Activated naive CD4-positive, alpha-beta T cell treated with anti-CD3 and anti-CD28 coated beads, Interleukin-2, amount 50 U/mL, for 72 hours (primary cell): ENCODE measurements at places on chromosomes 4 and X.

DNA sequence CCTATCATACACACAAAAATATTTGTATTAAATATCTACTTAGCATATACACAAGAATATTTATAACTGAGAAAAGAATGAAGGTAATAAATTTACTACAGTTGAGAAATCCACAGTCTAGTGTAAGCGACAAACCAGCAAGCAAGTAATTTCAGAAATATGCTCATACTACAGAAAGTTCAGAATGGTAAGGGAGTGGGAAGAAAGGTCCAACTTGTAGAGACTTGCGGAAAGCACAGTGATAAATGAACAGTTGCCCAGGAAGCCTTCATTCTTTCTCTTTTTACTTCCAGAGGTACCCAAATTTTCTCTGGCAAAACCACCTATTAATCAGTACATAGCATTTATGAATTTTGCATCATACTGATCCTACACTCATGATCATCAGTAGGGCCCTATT, 438.1 kb upstream of the PCDH10 start:
- no peak for DNase-seq

DNA sequence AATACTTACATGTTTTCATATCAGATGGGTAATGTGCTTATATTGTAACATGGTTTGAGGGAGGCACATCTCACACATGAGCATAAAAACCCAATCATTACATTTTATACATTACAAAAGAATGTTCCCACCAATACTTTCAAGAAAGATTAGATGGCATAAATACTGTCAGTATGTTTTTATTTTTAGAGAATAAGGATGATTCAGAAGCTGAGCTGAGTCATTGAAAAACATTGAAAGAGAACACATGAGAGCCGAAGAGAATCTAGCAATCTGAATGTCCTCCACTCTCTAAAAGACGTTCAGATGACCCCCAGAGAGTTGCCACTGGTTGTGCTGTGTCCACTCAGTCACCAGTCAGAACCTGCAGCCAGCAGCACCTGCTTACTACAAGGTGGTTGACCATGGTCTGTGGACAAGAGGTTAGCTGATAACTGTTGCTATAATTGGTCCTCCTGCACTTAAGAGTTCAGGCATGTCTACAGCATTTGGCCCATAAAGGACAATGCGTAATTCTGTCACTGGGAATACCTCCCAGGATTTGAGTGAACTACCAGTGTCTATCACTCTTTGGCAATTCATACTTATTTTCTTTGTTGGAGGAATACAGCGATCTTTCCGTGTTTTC, 382.2 kb upstream of the IGFBP7 start:
- DNase-seq = no peak

GRCh38 chr4:23614284-23614892, 275.5 kb downstream of the PPARGC1A start:
- DNase-seq = no peak

GRCh38 chrX:78456909-78457308, 129.5 kb upstream of the CYSLTR1 start:
- DNase-seq = no peak

DNA sequence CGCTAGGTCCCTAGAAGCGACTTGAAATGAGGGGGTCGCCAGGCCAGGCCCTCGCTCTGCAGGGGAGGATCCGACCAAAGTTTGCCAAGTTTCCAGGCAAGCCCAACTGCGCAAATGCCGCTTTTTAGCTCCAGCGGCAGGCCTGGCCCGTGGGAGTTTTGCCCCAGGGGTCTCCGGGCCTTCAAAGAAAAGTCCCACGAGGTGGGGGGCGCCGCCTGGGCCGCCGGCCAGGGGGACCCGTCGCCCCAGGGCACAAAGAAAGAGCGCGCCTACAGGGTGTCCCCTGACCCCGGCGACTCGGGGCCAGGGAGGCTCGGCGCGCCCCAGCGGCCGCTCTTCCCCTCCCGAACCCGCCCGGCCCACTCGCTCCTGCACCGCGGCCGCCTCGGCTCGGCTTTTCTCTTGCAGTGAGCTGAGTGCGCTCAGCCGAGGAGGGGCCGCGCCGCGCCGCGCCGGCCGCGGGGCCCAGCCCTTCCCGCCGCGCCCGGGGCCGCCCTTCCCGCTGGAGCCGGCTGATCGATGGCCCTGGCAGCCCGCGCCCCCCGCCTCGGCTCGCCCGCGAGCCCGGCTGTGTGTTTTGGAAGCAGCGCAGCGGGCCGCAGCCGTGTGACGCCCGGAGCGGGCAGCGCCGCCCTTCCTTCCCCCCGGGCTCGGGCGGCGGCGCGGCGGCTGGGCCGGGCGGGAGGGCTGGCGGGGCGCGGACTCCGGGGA, 754 bp upstream of the KLF3 start:
- DNase-seq = peak; percentile 51

DNA sequence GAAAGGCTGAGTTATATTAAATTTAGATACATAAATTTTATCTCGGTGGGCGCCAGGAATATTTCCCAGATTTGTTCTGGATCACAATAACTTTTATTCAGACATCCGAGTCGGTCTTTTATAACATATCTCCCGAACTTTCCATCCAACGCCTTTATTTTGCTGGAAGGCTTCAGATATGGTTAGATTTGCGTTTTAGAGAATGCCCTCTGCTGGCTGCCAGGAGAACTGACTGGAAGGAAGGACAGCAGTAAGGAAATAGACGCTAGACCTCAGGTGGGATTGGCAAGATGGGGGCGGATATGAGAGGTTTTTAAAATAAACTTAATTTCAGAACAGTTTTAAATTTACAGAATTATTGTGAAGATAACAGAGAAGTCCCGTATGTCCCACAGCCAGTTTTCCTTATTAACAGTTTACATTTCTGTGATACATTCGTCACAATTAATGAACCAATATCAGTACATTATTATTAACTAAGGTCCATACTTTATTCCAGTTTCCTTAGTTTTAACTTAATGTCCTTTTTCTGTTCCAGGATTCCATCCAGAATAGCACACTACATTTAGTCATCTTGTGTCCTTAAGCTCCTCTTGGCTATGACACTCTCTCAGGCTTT, 4.6 kb upstream of the KANTR start:
- DNase-seq = no peak

DNA sequence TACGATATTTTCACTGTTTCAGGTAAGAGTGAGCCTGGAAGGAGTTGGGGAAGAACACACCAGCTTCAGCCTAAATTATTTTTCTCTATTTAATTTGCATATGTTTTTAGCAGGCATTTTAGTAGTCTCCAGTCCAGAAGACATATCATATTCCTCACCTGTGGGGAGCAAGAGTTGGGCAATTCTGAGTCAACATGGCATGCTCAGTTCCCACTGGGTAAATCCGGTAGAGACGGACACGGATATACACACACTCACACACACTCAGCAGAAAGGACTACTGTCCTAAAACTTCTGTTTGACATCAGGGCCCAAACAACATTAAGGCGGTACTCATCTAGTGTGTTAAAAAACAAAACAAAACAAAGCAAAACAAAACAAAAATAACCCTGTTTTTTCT, 4.9 kb upstream of the BEX4 start:
- no peak for DNase-seq

DNA sequence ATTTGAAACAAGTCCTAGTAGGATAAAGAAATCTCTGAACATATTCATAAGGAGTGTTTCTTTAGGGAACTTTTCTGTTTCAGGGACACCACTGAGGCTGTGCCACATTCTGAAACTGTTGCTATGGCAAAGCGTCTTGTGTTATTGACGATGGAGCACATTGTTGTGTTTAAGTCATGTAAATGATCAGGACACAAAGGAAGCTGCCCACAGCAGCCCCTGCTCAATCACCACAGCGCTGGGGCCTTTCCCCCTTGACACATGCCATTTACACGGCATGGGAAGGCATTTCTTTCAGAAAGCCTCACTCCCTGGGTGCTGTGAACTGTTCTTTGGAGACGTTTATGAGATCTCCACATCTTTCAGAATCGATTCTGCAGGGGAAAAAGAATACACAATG, 39.8 kb upstream of the MID1 start:
- no peak for DNase-seq
